SJSA1 (cell line): ENCODE measurements at places on chromosomes 4 and X. TPM values are rescaled to one million over a fixed set of nuclear protein-coding genes. Genes with fewer than 3 reads are reported as not detected.

AKAP4 gene
- not detected in 2 replicates for total RNA-seq

VEGFD gene
- total RNA-seq, result not detected in 2 replicates

NAP1L3 gene
- 1.7 and 3.0 TPM in 2 replicates for total RNA-seq

P2RY10 gene
- not detected in 2 replicates for total RNA-seq

ABLIM2 gene
- total RNA-seq, result 0.13 TPM in 1 of 2 replicates, not detected in the other

HELT gene
- not detected in 2 replicates for total RNA-seq

HPGDS gene
- total RNA-seq, result not detected in 2 replicates

SHISA3 gene
- 0.05 TPM in 1 of 2 replicates, not detected in the other for total RNA-seq

SPACA5 gene
- total RNA-seq, result not detected in 2 replicates

BEX1 gene
- total RNA-seq, result not detected in 2 replicates

MBNL3 gene
- total RNA-seq, result 0.03 and 0.11 TPM in 2 replicates

RTL3 gene
- 2.4 and 2.7 TPM in 2 replicates for total RNA-seq

MSX1 gene
- total RNA-seq, result 10.9 and 11.9 TPM in 2 replicates

DNA sequence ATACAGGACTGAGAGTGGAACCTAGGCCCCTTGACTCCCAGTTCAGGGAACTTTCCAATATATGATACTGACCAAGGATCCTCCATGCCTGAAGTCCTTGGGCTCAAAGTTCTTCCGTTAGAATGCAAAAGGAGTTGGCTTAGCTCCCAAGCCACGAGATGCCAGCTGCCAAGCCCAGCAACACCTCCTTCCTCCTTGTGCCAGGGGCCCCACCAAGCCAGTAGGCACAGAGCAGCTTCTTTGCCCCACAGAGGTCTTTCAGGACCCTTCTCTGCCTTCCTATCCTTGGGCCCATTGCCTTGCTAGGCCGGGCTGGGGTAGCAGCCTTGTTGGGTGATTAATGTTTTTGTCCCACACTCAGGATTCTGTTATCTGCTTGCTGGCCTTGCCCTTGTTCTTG, 105.6 kb downstream of the EFNB1 start:
- DNase-seq, result no peak
- H3K36me3 ChIP-seq, result no peaks in the 10 kb centered on the region
- peaks cover 22% of the 10 kb centered on the region for H3K4me1 ChIP-seq

- H3K4me3 ChIP-seq, result peak within 1 kb of the TSS; percentile 32
- peaks cover 34% of the 10 kb centered on the region for H3K27me3 ChIP-seq
- DNase-seq, result no peak
Measured at GRCh38 chr4:74794382-74795010, at the start of gene BTC. TSS of gene BTC (minus strand) at chr4:74794523. CDS start at chr4:74794325, 198 bp downstream.

GRCh38 chr4:142274137-142274536, 572.0 kb downstream of the INPP4B start:
- no peaks in the 10 kb centered on the region for H3K27me3 ChIP-seq
- peaks cover 17% of the 10 kb centered on the region for H3K4me1 ChIP-seq
- no peaks in the 10 kb centered on the region for H3K36me3 ChIP-seq

GRCh38 chr4:1401409-1402020, 4.7 kb downstream of the NKX1-1 start:
- H3K27ac ChIP-seq, result no peak overlapping the region
- H3K36me3 ChIP-seq, result no peaks in the 10 kb centered on the region
- peaks cover 25% of the 10 kb centered on the region for H3K27me3 ChIP-seq

GRCh38 chr4:94477227-94477626, 25.5 kb downstream of the PDLIM5 start:
- no peak overlapping the region for H3K4me3 ChIP-seq
- DNase-seq, result no peak
- H3K27ac ChIP-seq, result no peak overlapping the region; the same call in 1 of the 2 replicates
- no peaks in the 10 kb centered on the region for H3K27me3 ChIP-seq
- H3K36me3 ChIP-seq, result peaks cover 6% of the 10 kb centered on the region; the same call in 1 of the 2 replicates

- H3K4me3 ChIP-seq, result no peak overlapping the region
- no peak overlapping the region for H3K27ac ChIP-seq
- no peaks in the 10 kb centered on the region for H3K4me1 ChIP-seq
- DNase-seq, result no peak
Measured at GRCh38 chr4:13601848-13602247, 25.7 kb downstream of the BOD1L1 start.

GRCh38 chrX:13658602-13659001, 5.7 kb downstream of the TCEANC start:
- no peak overlapping the region for H3K4me3 ChIP-seq
- H3K36me3 ChIP-seq, result no peaks in the 10 kb centered on the region
- H3K27me3 ChIP-seq, result no peaks in the 10 kb centered on the region

DNA sequence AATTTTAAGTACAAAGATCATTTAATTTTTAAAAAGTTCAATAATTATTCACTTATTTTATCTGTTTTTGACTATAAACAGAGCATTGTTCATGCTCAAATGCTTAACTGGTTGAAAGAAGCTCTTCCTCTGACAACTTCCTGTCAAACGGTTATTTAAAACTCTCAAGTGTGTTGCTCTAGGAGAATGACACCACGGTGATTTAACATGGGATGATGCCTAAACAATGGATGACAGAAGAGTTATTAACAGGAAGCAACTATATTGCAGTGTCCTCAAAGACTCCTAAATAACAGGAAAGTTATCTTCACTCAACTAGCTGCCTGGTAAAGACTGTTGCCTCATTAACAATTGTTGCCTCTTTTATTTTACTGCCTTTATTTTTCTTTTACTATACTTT, 509.6 kb downstream of the PACRGL start:
- no peak overlapping the region for H3K4me3 ChIP-seq
- no peaks in the 10 kb centered on the region for H3K27me3 ChIP-seq
- no peak overlapping the region for H3K27ac ChIP-seq
- H3K4me1 ChIP-seq, result no peaks in the 10 kb centered on the region
- H3K36me3 ChIP-seq, result no peaks in the 10 kb centered on the region

DNA sequence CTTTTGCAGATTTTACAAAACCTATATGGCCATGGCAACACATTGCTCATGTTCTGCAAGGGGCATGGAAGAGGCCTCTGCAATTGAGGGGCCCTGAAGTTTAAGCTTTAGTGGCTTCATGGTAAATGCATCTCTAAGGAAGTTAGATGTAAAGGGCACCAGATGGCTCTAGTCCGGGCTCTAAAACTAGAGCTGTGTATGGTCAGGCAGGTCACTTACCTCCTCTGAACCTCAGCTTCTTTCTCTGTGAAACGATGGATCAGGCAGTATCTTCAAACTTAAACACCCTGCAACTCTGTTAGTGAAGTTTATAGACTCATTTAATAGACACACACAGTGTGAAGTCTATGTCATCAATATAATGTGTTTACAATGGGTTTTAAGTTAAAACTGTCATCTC, 10.0 kb downstream of the MAGEB17 start:
- H3K4me3 ChIP-seq, result no peak overlapping the region
- no peak overlapping the region for H3K27ac ChIP-seq
- H3K4me1 ChIP-seq, result no peaks in the 10 kb centered on the region

- no peak overlapping the region for H3K27ac ChIP-seq
- H3K4me1 ChIP-seq, result no peaks in the 10 kb centered on the region
- no peaks in the 10 kb centered on the region for H3K36me3 ChIP-seq
- H3K27me3 ChIP-seq, result peaks cover 31% of the 10 kb centered on the region
- no peak for DNase-seq
- H3K4me3 ChIP-seq, result no peak overlapping the region
Measured at GRCh38 chr4:4349867-4350266, 37.0 kb upstream of the NSG1 start.

DNA sequence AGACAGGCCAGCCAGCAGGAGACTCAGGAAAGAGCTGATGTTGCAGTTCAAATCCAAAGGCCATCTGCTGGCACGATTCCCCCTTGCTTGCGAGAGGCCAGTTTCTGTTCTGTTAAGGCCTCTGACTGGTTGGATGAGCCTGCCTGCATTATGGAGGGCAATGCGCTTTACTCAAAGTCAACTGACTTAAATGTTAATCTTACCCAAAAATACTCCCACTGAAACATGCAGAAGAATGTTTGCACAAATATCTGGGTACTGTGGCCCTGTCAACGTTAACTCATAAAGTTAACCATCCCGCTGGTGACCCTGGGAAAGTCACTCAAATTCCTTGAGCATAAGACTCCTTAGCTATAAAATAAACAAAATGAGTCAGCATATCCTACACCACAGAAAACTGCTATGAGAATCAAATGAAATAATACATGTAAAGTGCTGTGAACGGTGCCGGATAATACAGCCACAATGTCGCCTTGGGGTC, 326.4 kb downstream of the EVC2 start:
- peak overlapping the region; percentile 89 for H3K27ac ChIP-seq
- no peak overlapping the region for H3K4me3 ChIP-seq
- peaks cover 28% of the 10 kb centered on the region for H3K4me1 ChIP-seq
- no peaks in the 10 kb centered on the region for H3K27me3 ChIP-seq
- peak; percentile 60 for DNase-seq

GRCh38 chrX:39650768-39651347, 446.9 kb downstream of the BCOR start:
- H3K4me3 ChIP-seq, result no peak overlapping the region
- no peaks in the 10 kb centered on the region for H3K36me3 ChIP-seq
- no peak overlapping the region for H3K27ac ChIP-seq

- no peaks in the 10 kb centered on the region for H3K36me3 ChIP-seq
- no peak for DNase-seq
- no peaks in the 10 kb centered on the region for H3K27me3 ChIP-seq
- no peak overlapping the region for H3K27ac ChIP-seq
- H3K4me3 ChIP-seq, result no peak overlapping the region
- H3K4me1 ChIP-seq, result no peaks in the 10 kb centered on the region
Measured at GRCh38 chr4:54872261-54872660, 214.5 kb downstream of the KIT start.

- no peak overlapping the region for H3K27ac ChIP-seq
- no peaks in the 10 kb centered on the region for H3K27me3 ChIP-seq
- no peak for DNase-seq
- H3K4me3 ChIP-seq, result no peak overlapping the region
- peaks cover 22% of the 10 kb centered on the region for H3K4me1 ChIP-seq
Measured at GRCh38 chr4:15719506-15719905, 16.6 kb downstream of the BST1 start.

- no peaks in the 10 kb centered on the region for H3K27me3 ChIP-seq
- no peak overlapping the region for H3K4me3 ChIP-seq
- no peak overlapping the region for H3K27ac ChIP-seq
- H3K4me1 ChIP-seq, result no peaks in the 10 kb centered on the region
Measured at GRCh38 chr4:41728573-41728913, 20.0 kb downstream of the PHOX2B start.

GRCh38 chr4:25117274-25117673, 43.0 kb downstream of the SEPSECS start:
- DNase-seq, result no peak
- H3K27ac ChIP-seq, result no peak overlapping the region
- no peak overlapping the region for H3K4me3 ChIP-seq

- H3K36me3 ChIP-seq, result no peaks in the 10 kb centered on the region
- no peak for DNase-seq
- no peak overlapping the region for H3K4me3 ChIP-seq
- no peaks in the 10 kb centered on the region for H3K4me1 ChIP-seq
- no peaks in the 10 kb centered on the region for H3K27me3 ChIP-seq
- no peak overlapping the region for H3K27ac ChIP-seq
Measured at GRCh38 chr4:107743532-107743931, 23.5 kb upstream of the PAPSS1 start.

GRCh38 chrX:50157545-50158135, 43.2 kb downstream of the AKAP4 start:
- DNase-seq, result peak; percentile 1
- no peaks in the 10 kb centered on the region for H3K4me1 ChIP-seq
- H3K27me3 ChIP-seq, result no peaks in the 10 kb centered on the region

DNA sequence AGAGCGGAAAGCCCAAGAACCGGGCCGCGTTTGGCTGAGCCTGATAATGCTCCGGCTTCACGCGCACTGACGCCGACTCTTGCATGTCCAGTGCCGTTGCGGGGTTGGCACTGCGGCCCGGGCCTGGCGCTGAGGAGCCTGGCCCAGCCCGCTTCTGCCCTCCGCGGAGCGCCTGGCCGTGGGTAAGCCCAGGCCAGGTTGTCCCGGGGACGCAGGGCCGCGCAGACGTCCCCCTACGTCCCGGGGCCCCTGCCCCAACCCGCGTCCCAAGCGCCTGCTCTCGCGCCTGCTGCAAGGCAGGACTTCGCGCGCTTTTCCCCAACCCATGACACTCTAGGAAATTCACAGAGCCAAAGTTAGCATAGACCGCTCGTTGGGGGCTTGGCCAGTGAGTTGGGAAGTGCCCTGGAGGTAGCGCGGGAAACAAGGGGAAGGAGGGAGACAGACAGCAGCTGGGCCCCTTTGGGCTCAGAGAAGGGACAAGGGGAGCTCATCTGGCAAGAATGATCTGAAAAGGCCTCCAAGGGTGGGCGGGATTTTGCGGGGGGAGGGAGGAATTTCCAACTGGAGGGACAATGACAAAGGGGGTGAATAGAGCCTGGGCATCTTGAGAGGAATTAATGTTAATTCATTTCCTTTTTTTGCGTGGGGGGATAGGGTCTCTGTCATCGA, 665 bp upstream of the LRPAP1 start:
- no peaks in the 10 kb centered on the region for H3K36me3 ChIP-seq
- peak overlapping the region; percentile 58 for H3K4me3 ChIP-seq
- peaks cover 8% of the 10 kb centered on the region for H3K4me1 ChIP-seq
- no peak overlapping the region for H3K27ac ChIP-seq

- no peak overlapping the region for H3K27ac ChIP-seq
- H3K4me1 ChIP-seq, result no peaks in the 10 kb centered on the region
- H3K36me3 ChIP-seq, result peaks cover 48% of the 10 kb centered on the region
- H3K27me3 ChIP-seq, result no peaks in the 10 kb centered on the region
- H3K4me3 ChIP-seq, result no peak overlapping the region
- no peak for DNase-seq
Measured at GRCh38 chr4:105236916-105237311, 90.2 kb downstream of the TET2 start.

GRCh38 chr4:185764876-185765275, 47.1 kb downstream of the SORBS2 start:
- H3K4me3 ChIP-seq, result no peak overlapping the region
- H3K4me1 ChIP-seq, result peaks cover 5% of the 10 kb centered on the region
- H3K27me3 ChIP-seq, result no peaks in the 10 kb centered on the region
- no peak for DNase-seq
- H3K27ac ChIP-seq, result no peak overlapping the region

GRCh38 chr4:129543299-129543698, 447.3 kb downstream of the C4orf33 start:
- H3K27ac ChIP-seq, result no peak overlapping the region
- no peaks in the 10 kb centered on the region for H3K36me3 ChIP-seq
- H3K4me1 ChIP-seq, result no peaks in the 10 kb centered on the region
- H3K4me3 ChIP-seq, result no peak overlapping the region
- DNase-seq, result no peak
- no peaks in the 10 kb centered on the region for H3K27me3 ChIP-seq

- peak; percentile 12 for DNase-seq
- no peak overlapping the region for H3K4me3 ChIP-seq
- H3K27ac ChIP-seq, result no peak overlapping the region
- peaks cover 9% of the 10 kb centered on the region for H3K4me1 ChIP-seq
- no peaks in the 10 kb centered on the region for H3K27me3 ChIP-seq
Measured at GRCh38 chr4:3262208-3263052, 13.5 kb downstream of the MSANTD1 start.

GRCh38 chr4:88242144-88242543, 42.2 kb downstream of the PPM1K start:
- DNase-seq, result no peak
- H3K4me3 ChIP-seq, result no peak overlapping the region
- no peaks in the 10 kb centered on the region for H3K36me3 ChIP-seq

GRCh38 chr4:30912098-30912714, 192.0 kb downstream of the PCDH7 start:
- DNase-seq, result no peak
- no peak overlapping the region for H3K27ac ChIP-seq
- H3K36me3 ChIP-seq, result no peaks in the 10 kb centered on the region
- no peak overlapping the region for H3K4me3 ChIP-seq
